ENCODE measurements at places on chromosomes 5 and 9.
A peak's percentile ranks its signal among the peaks of the same experiment; 100 is the strongest.

DNA sequence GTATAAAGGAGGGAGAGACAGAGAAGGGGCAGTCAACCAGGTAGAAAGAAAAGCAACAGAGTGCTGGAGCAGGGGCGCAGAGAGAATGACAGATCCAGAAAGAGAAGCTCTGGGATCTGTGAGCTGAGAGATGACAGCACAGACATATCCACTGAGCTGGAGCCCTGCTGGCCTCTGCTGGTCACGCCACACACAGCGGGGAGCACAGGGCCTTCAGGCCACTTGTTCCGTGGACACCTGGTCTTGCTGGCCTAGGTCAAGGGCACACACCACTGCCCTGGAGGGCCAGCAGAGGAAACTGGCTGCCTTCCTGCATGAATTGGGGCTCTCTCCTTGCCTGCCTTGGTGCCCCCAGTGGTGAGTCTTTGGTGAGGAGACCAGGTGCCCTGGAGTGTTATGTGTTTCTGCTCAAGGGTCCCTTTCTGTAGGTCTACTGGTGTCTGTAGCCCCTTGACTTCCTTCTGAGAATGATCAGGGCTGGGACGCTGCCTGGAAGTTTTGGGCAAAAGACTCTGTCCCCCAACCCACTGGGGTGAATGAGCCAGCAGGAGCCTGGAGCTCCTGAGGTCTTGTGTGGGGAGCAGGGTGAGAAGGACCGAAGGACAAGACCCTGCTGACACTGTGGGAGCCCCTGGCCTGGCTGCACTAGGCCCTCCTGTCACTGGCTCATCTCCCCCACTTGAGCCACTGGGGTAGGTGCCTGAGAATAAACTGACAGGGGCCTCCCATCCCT is 59.2 kb upstream of the ADAMTS2 start:
- DNase-seq, result no peak

GRCh38 chr9:125049212-125050049 is 93.9 kb downstream of the SCAI start:
- DNase-seq, result peak; percentile 4

- peak; percentile 39 for DNase-seq
Measured at GRCh38 chr5:36878392-36879082, 2.0 kb downstream of the NIPBL start.

DNA sequence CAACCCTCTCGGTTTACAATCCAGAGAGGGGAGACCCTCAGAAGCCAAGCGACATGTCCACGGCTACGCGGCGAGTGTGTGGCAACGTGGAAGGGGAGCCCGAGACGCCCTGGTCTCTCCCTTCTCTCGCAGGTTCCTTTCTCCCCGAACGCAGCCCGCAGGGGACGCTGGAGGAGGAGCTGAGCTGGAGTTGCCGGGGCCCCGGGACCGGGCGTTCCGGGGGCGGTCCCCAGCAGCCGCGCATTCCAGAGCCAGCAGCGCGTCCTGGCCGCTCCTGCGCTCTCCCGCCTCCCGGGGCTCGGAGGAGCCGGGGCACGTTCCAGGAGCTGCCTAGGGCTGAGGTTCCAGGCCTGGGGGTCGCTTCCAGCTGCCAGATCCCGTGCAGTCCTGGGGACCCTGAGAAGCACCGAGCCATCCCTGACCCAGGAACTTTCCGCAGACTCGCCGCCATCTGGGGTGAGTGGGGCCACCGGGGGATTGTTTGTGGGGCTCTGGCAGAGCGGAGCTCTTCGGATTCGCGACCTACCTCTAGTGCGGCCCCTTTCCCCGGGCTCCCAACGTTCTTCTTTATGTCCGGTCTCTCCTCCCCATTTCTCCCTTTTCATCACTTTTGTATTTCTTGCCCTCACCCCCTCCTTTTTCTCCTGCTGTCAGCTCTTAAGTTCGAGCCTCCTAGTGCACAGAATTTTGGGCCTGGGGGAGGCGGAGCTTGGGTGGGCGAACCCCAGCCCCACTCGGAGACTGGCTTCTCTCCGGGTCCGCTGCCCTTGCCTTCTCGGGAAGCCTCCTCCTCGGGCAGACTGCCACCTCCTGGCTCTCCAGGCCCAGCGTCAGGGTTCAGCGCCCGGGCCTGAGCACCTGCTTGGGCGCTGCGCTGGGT is at the start of gene SMIM3:
Gene SMIM3, plus strand, starts transcription at position 241 of the 880 bp plus-strand sequence. CDS start 16,684 bp downstream, outside the sequence.
- DNase-seq, result peak; percentile 53

DNA sequence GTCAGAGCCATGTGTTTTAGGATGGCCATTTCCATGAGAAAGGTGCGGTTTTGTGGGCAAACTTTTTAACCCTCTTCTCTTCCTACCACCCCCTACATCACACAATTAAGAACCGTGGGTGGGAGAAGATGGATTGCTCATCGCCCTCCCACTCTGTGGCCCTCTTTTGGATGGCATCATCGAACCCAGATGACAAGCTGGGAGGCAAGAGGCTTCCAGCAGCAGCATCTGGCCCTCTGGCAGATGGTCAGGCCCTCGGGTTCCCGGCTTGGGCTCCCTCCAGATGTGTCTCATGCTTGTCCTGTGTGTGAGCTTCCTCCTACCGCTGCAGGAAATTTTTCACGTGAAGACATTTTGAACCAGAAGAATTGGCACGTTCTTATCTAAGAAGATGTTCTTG is 199.9 kb downstream of the EBF1 start:
- DNase-seq, result no peak

DNA sequence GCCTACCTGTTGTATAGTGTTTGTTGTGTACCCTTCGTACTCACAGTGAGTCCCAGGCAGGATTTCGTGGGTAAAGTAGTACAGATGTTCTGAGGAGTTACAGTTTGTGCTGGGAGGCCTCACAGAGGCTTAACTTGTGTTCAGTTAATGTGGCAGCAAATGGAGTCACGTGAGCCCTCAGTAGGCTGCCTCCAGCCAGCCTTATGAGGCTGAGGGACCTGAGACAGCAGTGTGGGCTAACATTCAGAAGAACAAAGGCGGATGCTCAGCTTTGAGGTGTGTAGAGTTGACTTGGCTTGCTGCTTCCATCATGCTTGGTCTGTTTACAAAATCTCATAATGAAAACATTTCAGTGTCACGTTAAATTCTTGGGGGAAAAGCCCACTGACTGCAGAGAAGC is 118.1 kb downstream of the TRIO start:
- no peak for DNase-seq

- DNase-seq, result no peak
Measured at GRCh38 chr9:2290382-2290781, 275.2 kb downstream of the SMARCA2 start.

GRCh38 chr5:53820802-53821171 is 260.3 kb downstream of the NDUFS4 start:
- no peak for DNase-seq

DNA sequence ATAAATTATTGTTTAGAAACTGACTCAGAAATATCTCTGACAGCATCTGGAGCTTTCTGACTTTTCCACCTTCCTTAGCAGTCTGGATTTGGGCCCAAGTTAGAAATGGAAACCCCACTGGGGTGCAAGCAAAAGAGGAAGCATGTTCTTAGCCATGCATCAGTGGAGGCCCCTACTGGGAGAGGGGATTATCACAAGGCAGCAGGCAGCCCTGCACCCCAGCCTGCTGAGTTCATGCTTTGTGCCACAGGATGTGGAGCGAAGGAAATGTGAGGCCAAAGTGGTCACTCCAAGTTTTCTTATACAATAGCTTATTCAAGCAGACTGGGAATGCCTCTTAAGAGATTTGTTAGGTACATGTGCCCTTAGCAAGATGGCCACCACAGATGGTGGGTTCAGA is 146.5 kb upstream of the TLX3 start:
- no peak for DNase-seq

DNA sequence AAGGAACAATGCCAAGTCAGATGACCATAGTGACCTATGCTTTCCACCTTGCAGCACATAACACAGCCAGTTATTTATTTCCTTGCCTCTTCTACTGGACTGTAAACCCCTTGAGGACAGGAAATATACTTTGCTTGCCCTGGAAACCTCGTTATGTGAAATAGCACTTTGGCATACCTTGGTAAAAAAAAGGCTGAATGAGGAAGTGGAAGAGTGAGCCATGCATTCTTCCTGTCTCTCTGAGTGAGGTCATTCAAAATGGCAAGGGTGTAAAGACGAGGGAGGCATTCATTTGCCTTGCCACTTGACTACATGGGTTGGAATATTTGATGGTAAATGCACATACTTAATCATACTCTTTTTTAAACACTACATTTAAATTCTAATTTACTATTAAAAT is 42.8 kb upstream of the SVEP1 start:
- no peak for DNase-seq

- no peak for DNase-seq
Measured at GRCh38 chr9:89929673-89930480, 325.1 kb downstream of the GADD45G start.

- no peak for DNase-seq
Measured at GRCh38 chr9:123316053-123316718, 39.8 kb upstream of the CRB2 start.

DNA sequence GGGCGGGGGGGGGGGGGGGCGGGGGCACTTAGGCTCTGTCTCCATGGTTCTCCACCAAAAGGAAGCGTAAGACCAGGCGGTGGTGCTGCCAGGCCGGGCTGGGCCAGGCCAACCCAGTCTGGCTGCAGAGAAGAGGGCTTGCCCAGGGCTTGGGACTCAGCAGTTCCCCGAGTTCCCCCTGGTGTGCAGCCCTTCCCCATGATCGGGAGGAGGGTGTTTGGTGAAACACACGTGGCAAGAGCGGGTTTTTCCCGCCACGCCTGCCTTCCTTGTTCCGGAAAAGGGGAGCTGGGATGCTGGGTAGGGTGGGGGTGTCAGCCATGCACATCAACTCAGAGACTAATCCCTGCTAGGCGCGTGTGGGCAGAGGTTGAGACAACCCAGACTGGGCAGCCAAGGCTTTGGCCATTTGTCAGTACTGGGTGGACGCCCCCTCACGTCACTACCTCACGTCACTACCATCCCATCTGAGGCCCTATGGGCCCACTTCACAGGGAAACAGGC is 32.9 kb downstream of the PRRX2 start:
- DNase-seq, result no peak

DNA sequence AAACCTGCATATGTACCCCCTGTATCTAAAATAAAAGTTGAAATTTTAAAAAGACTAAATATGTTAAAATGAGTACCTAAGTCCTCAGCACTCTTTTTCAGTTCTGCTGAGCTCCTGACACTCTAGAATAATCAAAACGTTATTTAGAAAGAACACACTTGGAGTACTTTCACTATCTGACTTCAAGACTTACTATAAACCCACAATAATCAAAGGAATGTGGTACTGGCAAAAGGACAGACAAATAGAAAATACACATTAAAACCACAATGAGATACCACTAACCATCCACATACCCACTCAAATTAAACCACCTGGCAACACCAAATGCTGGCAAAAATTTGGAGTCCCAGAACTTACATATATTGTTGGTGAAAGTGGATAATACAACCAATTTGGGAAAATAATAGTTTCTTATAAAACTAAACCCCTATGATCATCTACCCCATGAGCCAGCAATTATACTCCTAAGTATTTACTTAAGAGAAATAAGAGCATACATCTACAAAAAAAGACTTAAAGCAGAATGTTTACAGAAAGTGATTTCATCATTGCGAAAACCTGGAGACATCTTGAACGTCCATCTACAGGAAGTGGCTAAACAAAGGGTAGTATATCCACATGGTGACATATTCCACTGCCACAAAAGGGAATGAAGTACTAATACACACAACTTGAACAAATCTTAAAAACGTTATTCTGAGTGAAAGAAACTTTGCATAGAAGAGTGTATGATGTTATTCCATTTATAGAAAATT is 12.8 kb upstream of the PRSS3 start:
- DNase-seq, result no peak

DNA sequence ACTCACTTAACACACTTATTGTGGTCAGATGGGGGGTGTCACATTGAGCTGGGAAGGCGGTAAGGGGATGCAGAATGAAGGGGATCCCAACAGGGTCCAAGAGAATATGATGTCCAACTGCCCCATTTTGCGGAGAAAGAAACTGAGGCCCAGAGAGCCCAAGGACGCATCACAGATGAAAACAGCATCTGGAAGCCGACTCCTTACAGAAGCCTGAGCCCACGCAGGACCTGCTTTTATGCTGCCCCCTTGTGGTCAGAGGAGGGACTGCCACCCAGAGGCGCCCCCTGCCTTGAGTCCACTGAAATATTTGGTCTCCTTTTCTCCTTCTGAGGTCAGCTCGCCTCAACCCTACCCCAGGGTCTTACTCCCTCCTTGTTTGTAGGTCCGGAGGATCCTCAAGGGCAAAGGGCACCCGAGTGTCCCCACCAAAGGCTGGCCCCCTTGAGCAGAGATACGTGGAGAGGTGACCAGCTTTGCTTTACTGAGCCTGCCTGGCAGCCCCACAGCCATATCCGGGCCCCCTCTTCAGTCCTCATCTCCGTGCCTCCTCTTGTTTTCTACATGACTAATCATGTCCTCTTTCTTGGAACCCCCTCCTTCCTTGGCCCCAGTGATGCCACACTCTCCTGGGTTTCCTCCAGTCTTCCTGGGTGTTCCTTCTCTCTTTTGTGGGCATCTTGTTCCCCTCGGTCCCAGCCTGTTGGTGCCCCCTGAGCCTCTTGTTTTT is 30.0 kb upstream of the TTLL11 start:
- DNase-seq, result peak; percentile 82

DNA sequence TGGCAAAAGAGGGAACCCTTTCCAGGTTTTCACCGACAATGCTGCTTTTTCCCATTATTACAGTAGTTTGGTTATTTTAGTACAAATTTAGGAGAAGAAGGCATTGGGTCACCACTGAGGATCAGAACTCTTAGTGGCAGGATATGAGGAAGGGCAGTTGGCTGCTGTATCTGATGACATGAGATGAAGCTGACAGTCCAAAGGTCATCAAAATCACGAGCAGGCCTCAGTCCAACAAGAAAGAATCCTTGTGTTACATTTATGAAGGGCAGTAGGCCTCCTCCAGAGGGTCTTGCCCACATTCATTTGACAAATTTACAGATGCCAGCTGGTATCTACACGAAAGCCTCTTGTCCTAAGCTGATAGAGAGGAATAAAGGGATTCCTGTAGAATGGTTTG is 49.5 kb upstream of the COL15A1 start:
- no peak for DNase-seq

DNA sequence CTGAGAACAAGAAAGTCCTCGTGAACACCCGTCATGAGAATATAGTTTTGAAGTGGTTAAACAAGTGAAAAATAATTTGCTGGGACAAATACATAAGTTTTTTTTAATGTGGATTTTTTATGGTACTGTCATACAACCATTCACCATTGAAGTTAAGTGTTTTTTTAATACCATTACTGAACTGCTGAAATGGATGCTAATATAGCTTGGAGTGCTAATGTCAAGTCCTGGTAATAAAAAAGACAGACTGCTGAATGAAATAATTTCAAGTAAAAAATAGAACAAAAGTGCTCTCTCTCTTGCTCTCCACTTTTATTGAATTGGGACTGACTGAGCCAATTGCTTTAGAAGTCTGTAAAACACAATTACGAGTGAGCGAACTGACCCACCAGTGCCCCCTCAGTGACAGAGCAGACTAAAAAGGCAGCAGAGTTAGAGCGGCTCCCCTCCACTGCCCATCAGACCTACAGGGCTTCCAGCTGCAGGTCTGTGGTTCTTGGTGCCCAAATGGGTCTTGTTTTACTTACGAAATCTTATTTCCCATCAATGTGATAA is 442.5 kb downstream of the BNC2 start:
- DNase-seq, result no peak

GRCh38 chr5:11918463-11919045 is 14.3 kb upstream of the CTNND2 start:
- DNase-seq, result no peak

Data from midbrain (tissue), 1 donor.